CD8-positive, alpha-beta memory T cell (primary cell): ENCODE measurements at places on chromosomes 1 and 21.
A peak's percentile ranks its signal among the peaks of the same experiment; 100 is the strongest.

DNA sequence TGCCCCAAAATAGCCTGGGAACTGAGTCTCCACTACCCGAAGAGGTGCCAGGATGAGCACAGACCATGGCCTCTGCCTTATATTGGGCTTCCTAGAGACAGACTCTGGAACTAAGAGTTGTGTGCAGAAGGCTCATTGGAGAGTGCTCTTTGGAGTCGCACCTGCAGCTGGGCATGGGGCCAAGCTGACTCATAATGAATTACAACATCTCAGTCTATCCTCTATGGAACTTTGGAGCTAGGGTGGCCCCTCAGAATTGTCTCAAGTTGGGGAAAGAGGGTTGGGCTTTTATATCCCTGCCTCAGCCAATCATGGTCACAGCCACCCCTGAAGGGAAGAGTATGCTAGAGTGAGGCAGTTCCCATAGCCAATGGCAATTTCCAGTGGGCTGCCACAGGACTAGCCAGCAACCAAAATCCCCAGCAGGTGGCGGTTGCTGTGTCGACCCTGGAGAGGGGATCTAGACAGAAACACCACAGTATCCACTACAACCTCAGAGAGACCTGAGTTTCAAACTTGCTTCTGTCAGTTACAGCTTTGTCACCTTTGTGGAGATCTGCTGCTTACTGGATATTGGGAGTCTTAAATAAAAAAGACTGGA lies 93.8 kb downstream of the DMRTA2 start:
- H3K27ac ChIP-seq, result no peak overlapping the region
- DNase-seq, result no peak
- no peaks in the 10 kb centered on the region for H3K4me1 ChIP-seq

DNA sequence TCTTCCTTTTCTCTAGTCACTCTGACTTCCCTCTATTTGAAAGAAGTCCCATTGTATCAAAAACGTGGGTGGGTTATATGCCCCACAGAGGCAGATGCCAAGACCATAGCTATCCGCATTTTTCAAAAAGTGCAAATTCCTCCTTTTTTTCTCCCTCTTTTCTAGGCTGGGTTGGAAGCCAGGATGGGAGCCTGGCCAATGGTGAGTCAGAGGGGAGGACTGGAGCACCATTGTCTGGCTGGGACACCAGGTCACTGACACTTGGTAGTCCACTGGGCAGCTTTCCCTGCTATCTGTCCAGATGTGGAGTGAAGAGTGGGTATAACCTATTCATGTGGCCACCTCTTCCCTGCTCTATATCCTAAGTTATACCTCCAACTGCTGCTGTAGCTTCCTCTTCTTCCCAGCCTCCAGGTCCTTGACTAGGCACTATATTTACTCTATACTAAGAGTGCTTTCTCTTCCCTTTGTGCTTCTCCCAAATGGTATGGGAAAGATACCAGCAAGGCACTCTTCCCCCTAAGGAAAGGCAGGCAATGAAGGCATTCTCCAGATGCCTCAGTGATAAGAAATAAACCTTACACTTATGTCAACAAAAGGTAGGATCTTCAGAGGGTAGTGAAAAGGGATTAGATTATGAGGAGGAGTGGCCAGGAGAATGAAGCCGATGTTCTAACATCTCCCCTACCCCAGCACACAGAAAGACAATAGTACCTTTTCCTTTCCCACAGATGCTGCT lies 12.9 kb downstream of the PI4KB start:
- no peaks in the 10 kb centered on the region for H3K27me3 ChIP-seq
- no peak overlapping the region for H3K4me3 ChIP-seq
- H3K27ac ChIP-seq, result no peak overlapping the region
- H3K4me1 ChIP-seq, result peaks cover 19% of the 10 kb centered on the region

GRCh38 chr1:57129865-57130264 lies 164.1 kb upstream of the C8B start:
- no peaks in the 10 kb centered on the region for H3K27me3 ChIP-seq
- H3K36me3 ChIP-seq, result no peaks in the 10 kb centered on the region
- H3K4me1 ChIP-seq, result no peaks in the 10 kb centered on the region
- no peak overlapping the region for H3K27ac ChIP-seq
- H3K4me3 ChIP-seq, result no peak overlapping the region
- no peak for DNase-seq

- H3K36me3 ChIP-seq, result peaks cover 13% of the 10 kb centered on the region
- peak overlapping the region; percentile 51 for H3K4me3 ChIP-seq
- H3K4me1 ChIP-seq, result peaks cover 21% of the 10 kb centered on the region
- DNase-seq, result peak; percentile 40
- no peaks in the 10 kb centered on the region for H3K27me3 ChIP-seq
Measured at GRCh38 chr21:44845418-44846223, 27.8 kb upstream of the SUMO3 start.

GRCh38 chr1:168155910-168156309 lies 19.2 kb upstream of the GPR161 start:
- H3K4me1 ChIP-seq, result no peaks in the 10 kb centered on the region
- no peak for DNase-seq
- H3K27me3 ChIP-seq, result no peaks in the 10 kb centered on the region
- H3K4me3 ChIP-seq, result no peak overlapping the region
- H3K36me3 ChIP-seq, result no peaks in the 10 kb centered on the region
